Left ventricle myocardium inferior (tissue), 1 donor: ENCODE measurements at places on chromosomes 11 and 22.

DNA sequence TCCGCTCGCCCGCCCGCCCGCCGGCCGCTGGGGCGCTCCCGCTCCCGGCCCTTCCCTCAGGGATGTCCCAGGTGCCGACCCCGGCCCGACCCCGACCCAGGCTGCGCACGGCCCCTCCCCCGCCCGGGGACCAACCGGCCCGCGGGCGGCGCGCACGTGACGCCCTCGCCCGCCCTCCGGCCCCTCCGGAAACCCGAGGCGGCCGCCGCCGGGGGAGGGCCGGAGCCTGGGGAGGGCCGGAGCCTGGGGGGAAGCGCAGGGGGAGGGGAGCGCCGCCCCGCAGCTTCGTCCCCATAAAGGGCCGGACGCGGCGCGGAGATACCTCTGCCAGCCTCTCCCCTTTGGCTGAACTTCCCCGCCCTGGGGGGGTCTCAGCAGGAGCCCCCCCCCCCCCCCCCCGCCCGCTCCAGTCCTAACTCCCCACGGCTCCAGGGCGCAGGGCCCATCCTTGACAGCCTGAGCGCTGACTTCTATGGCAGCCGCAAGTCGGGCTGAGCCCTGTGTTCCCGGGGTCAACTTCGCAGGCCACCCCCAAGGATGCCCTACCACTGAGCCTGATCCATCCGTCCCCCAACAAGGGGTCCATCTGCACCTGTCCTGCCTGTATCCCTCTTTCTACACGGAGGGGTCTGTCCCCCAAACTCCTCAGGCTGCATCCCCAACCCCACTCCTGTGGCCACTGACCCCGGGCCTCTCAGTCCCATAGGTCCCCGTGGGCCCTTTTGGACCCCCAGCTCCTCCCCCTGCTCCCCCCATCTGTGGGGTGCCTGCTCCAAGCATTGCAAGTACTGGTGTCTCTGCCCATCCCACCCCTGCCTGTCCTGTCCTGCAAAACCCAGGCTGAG lies at the start of gene MAPK12:
TSS of gene MAPK12 (minus strand) at position 69 of the 845 bp plus-strand sequence. CDS start 174 bp downstream, outside the sequence.
- H3K36me3 ChIP-seq: no peaks in the 10 kb centered on the region
- H3K4me1 ChIP-seq: peaks cover 50% of the 10 kb centered on the region
- H3K27me3 ChIP-seq: peaks cover 11% of the 10 kb centered on the region
- no peak for DNase-seq
- H3K27ac ChIP-seq: peak within 1 kb of the TSS; percentile 76

- peaks cover 87% of the 10 kb centered on the region for H3K27me3 ChIP-seq
- H3K36me3 ChIP-seq: no peaks in the 10 kb centered on the region
- peaks cover 55% of the 10 kb centered on the region for H3K4me1 ChIP-seq
- H3K27ac ChIP-seq: no peak overlapping the region
- DNase-seq: no peak
- peak overlapping the region; percentile 19 for H3K4me3 ChIP-seq
Measured at GRCh38 chr22:45975164-45976161, 1.5 kb downstream of the WNT7B start.

DNA sequence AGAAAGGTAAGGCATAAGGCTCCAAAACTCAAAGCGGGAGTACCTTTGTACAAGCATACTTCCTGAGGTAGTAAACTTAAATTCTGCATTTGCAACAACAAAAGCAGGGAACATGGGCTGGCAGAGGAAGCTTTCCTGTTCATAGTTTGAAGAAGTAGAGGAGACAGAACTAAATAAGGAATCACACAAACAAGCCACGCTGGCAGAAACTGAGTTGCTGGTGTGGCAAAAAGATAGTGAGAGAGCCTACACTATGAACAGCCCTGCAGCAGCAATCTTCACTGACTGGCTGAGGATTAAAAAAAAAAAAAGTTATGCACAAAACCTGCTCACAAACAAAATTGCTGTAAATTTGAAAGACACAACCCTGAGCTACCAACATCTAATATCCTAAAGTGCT lies 46.5 kb downstream of the FCHSD2 start:
- no peak overlapping the region for H3K4me3 ChIP-seq
- H3K4me1 ChIP-seq: peaks cover 39% of the 10 kb centered on the region
- H3K27me3 ChIP-seq: no peaks in the 10 kb centered on the region
- peak overlapping the region; percentile 54 for H3K27ac ChIP-seq

GRCh38 chr11:81071606-81072005 lies 1630.8 kb upstream of the TENM4 start:
- no peaks in the 10 kb centered on the region for H3K36me3 ChIP-seq
- H3K27ac ChIP-seq: no peak overlapping the region
- no peaks in the 10 kb centered on the region for H3K27me3 ChIP-seq

- H3K36me3 ChIP-seq: no peaks in the 10 kb centered on the region
- H3K27me3 ChIP-seq: no peaks in the 10 kb centered on the region
- peak overlapping the region; percentile 89 for H3K27ac ChIP-seq
- DNase-seq: peak; percentile 75
Measured at GRCh38 chr22:40665312-40665711, 14.0 kb upstream of the MCHR1 start.

DNA sequence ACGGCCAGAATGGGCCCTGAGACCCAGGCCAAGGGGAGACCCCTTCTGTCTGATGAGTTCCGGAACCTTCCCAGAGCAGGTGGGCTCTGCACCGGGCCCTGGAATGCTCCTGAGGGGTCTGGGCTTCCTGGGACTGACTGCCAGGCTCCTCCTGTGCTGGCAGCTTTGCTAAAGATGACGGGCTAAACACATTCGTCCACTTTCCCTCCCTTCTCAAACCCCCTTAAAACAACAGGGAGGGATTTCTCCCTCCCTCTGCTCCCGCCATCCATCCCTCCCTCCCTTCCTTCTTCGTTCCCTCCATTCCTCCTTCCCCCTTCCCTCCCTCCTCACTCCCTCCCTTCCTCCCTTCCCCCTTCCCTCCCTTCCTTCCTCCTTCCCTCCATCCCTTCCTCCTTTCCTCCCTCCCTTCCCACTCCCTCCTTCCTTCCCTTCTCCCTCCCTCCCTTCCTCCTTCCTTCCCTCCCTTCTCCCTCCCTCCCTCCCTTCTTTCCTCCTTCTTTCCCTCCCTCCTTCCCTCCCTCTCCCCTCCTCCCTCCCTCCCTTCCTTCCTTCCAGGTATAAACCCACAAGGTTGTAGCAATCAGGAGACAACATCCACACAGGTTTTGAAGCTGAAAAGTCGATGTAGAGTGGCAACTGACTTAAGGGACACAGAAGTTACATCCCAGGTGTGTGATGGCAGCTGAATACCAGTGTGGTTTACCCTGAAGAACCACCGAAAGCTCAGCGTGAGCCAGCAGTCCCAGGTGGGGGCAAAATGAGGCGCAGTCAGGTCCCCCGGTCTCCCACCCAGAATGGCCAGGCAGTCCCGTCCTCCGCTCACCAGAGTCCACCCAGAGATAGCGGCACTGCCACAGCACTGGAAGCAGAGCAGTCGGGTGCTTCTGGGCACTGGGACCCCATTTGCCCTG lies 18.8 kb upstream of the MGAT3 start:
- DNase-seq: no peak
- peak overlapping the region; percentile 52 for H3K4me3 ChIP-seq
- peaks cover 25% of the 10 kb centered on the region for H3K4me1 ChIP-seq
- peaks cover under 1% of the 10 kb centered on the region for H3K36me3 ChIP-seq

DNA sequence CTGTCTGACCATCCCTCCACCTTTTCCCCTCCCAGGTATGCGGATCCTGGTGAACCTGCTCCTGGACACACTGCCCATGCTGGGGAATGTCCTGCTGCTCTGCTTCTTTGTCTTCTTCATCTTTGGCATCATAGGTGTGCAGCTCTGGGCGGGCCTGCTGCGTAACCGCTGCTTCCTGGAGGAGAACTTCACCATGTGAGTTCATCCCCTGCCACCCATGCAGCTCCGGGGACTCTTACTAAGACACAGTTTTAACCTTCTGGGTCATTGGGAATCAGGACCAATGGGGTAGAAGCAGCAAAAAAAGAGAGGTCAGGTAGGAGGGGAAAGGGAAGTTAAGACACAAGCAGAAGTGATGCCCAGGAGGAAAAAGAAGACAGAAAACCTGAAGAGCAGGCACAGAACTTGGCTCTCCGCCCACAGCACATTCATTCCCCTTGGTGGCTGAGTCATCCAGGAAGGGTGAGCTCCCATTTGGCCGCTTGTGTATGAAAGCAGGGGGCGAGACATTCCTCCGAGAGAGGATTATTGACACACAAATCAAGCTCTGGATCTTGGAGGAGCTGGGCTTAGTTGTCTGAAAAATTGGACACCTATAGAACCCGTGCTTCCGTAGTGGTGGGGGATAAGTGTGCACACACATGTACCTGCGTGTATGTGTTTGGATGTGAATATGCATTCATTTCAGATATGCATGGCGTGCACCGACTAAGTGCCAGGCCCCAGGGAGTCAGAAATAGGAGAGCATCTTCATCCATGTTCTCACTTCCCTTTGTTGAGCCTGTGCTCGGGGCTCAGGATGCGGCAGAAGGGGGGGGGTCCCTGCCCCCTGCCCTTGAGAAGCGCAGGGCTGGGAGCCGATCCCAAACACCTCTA lies 64.2 kb downstream of the CACNA1I start:
- H3K27me3 ChIP-seq: peaks cover 46% of the 10 kb centered on the region
- H3K4me1 ChIP-seq: no peaks in the 10 kb centered on the region
- no peak overlapping the region for H3K4me3 ChIP-seq
- H3K27ac ChIP-seq: no peak overlapping the region
- no peaks in the 10 kb centered on the region for H3K36me3 ChIP-seq

- no peaks in the 10 kb centered on the region for H3K4me1 ChIP-seq
- H3K27me3 ChIP-seq: no peaks in the 10 kb centered on the region
- peaks cover 93% of the 10 kb centered on the region for H3K36me3 ChIP-seq
- H3K4me3 ChIP-seq: no peak overlapping the region
Measured at GRCh38 chr22:31800065-31800464, 46.2 kb downstream of the DEPDC5 start.

GRCh38 chr11:96001037-96001436 lies 77.1 kb upstream of the MTMR2 start:
- H3K4me1 ChIP-seq: peaks cover 29% of the 10 kb centered on the region
- H3K27me3 ChIP-seq: no peaks in the 10 kb centered on the region
- peak; percentile 77 for DNase-seq
- H3K27ac ChIP-seq: peak overlapping the region; percentile 70

DNA sequence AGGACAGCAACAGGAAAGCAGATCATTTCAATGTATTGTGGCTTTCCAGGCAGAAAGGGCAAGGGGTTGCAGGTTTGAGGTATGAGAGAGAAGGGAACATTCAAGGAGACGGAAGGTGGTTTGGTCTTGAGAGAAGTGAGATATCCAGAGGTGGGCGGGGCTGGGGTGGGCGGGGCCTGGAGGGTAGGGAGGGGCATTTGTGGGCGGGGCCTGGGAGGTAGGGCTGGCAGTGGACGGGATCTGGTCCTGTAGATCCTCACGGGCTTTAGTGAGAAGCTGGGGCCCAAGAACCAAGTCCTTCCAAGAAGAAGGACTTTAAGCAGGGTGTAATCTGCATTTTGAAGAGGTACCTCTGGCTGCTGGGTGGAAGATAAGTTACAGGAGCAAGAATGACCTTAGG lies 199.2 kb downstream of the MN1 start:
- H3K4me3 ChIP-seq: no peak overlapping the region
- DNase-seq: no peak
- H3K36me3 ChIP-seq: no peaks in the 10 kb centered on the region
- H3K4me1 ChIP-seq: no peaks in the 10 kb centered on the region

GRCh38 chr11:119042927-119043326 lies 12.2 kb upstream of the SLC37A4 start:
- DNase-seq: no peak
- no peaks in the 10 kb centered on the region for H3K27me3 ChIP-seq
- H3K36me3 ChIP-seq: peaks cover 34% of the 10 kb centered on the region
- H3K4me1 ChIP-seq: no peaks in the 10 kb centered on the region
- no peak overlapping the region for H3K27ac ChIP-seq

DNA sequence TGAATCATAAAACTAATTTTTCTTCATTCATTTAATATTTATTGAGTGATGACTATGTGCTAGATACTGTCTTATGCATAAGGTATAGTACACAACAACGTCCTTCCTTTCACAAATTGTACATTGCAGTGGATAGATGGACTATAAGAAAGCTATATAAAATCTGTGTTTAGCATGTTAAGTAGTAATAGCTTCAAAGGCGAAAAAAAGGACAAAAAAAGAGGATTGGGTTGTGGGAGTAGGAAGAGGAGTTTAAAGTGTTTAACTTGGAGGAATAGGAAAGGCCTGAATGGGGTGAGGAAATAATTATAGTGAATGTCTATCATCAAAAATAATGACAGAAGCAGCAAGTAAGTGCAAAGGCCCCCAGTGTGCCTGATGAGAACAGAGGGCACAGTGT lies 565.4 kb upstream of the LUZP2 start:
- no peak overlapping the region for H3K4me3 ChIP-seq
- DNase-seq: no peak
- H3K27ac ChIP-seq: no peak overlapping the region

- no peak overlapping the region for H3K4me3 ChIP-seq
- H3K4me1 ChIP-seq: no peaks in the 10 kb centered on the region
- H3K36me3 ChIP-seq: no peaks in the 10 kb centered on the region
- H3K27me3 ChIP-seq: no peaks in the 10 kb centered on the region
Measured at GRCh38 chr11:124946735-124947141, 7.3 kb upstream of the CCDC15 start.

GRCh38 chr11:9787981-9788521 lies 124.2 kb downstream of the SWAP70 start:
- H3K27ac ChIP-seq: peak overlapping the region; percentile 36
- H3K4me3 ChIP-seq: no peak overlapping the region
- H3K4me1 ChIP-seq: peaks cover 35% of the 10 kb centered on the region
- DNase-seq: peak; percentile 34
- no peaks in the 10 kb centered on the region for H3K27me3 ChIP-seq

GRCh38 chr22:37492428-37493344 lies 6.5 kb upstream of the MFNG start:
- H3K4me1 ChIP-seq: peaks cover 12% of the 10 kb centered on the region
- no peak for DNase-seq
- peak overlapping the region; percentile 40 for H3K27ac ChIP-seq
- peaks cover 53% of the 10 kb centered on the region for H3K27me3 ChIP-seq
- peaks cover 24% of the 10 kb centered on the region for H3K36me3 ChIP-seq

- H3K4me3 ChIP-seq: no peak overlapping the region
- no peaks in the 10 kb centered on the region for H3K36me3 ChIP-seq
- no peak overlapping the region for H3K27ac ChIP-seq
- DNase-seq: no peak
- peaks cover 49% of the 10 kb centered on the region for H3K4me1 ChIP-seq
Measured at GRCh38 chr11:111659201-111660115, 57.2 kb downstream of the SIK2 start.

GRCh38 chr22:36741968-36742367 lies 34.0 kb downstream of the IFT27 start:
- peaks cover 70% of the 10 kb centered on the region for H3K27me3 ChIP-seq
- no peak for DNase-seq
- no peaks in the 10 kb centered on the region for H3K36me3 ChIP-seq
- H3K27ac ChIP-seq: no peak overlapping the region
- H3K4me1 ChIP-seq: no peaks in the 10 kb centered on the region
